Putamen (tissue), 1 donor: ENCODE measurements at places on chromosomes 12 and 14.

DNA sequence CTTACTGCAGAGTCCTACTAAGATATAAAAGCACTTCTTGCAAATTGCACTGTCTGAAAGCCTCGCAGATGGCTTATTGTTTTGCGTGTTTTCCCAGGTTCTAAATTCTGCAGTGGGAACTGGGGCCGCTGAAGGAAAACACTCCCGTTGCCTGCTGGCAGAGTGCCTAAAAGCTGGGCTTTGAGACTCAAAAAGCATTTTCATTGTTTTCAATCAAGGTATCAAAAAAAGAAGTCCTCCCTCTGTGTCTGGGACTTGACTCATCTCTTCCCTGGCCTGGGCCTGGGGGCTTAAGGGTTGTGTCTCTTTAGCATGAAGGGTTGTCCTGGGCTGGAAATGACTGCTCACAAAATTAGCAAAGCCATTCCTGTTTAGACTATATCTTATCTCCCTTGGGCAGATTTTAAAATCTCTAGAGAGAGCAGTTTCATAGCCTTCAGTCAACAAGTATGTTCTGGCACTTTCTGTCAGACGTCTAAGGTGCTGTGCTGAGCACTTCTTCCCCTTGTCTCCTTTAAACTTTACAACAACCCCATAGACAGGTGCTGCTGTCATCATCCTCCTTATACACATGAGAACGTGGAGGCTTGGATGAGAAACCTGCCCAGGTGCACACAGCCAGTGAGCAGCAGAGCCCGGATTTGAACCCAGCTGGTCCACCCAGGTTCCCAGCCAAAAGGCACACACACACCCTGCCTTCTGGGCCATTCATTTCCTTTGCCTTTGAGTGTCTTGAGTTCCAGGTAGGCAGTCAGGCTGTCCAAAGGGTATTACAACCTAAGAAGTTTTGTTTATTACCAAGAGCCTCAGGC is 31.1 kb downstream of the ELK3 start:
- no peak for DNase-seq

- DNase-seq: no peak
Measured at GRCh38 chr12:108319277-108320234, 19.6 kb downstream of the CMKLR1 start.

DNA sequence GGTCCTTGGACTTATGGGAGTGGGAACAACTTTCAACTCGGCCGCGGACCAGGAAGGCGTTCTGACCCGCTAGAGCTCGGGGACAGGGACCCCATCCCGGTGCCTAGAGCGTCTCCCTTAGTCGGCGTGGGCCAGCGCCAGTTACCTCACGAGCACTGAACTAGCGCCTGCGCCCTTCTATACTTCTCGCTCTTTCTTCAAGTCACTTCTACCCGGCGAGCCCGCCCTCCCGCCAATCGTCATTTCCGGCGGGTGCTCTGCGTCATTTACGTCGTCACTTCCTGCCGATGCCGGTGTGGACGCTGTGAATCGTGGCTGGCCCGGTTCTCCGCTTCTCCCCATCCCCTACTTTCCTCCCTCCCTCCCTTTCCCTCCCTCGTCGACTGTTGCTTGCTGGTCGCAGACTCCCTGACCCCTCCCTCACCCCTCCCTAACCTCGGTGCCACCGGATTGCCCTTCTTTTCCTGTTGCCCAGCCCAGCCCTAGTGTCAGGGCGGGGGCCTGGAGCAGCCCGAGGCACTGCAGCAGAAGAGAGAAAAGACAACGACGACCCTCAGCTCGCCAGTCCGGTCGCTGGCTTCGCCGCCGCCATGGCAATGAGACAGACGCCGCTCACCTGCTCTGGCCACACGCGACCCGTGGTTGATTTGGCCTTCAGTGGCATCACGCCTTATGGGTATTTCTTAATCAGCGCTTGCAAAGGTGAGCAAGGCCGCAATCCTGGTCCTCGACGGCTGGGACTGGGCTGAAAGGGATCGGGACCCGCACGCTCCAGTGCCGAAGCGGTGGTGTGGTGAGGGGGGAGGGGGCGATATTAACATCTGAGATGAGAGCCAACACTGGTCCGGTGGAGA is at the start of gene STRAP:
Gene STRAP (plus strand): TSS at position 270 of the 854 bp plus-strand sequence. CDS start 321 bp downstream, at position 591.
- DNase-seq: peak; percentile 96

GRCh38 chr14:23620177-23620702 is 15.9 kb upstream of the DHRS2 start:
- DNase-seq: no peak

- no peak for DNase-seq
Measured at GRCh38 chr12:11756523-11756922, 107.0 kb downstream of the ETV6 start.

GRCh38 chr14:73764406-73765280 is 50.5 kb upstream of the PNMA1 start:
- DNase-seq: no peak

- no peak for DNase-seq
Measured at GRCh38 chr14:64387232-64387781, 846 bp upstream of the MTHFD1 start.

DNA sequence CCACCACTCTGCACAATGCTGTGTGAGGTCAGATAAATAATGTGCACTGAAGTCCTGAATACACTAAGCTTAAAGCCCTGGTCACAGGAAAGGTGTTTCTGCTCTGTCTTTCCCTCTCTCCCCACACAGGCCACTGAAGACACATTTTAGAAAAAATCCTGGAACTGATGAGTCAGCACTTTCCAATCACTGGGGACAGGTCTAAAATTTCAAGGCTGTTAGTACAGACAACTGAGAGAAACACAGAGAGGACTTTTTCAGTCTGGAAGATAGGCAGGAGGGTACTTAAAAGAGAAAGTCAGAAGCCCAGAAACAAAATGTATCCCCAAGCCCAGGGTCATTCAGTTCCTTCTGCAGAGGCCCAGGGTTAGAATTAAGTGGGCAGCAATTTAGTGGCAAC is 333.9 kb upstream of the CCDC196 start:
- DNase-seq: no peak

- DNase-seq: no peak
Measured at GRCh38 chr12:91249054-91249453, 66.4 kb upstream of the DCN start.

- DNase-seq: no peak
Measured at GRCh38 chr12:88753066-88753465, 172.8 kb upstream of the KITLG start.

GRCh38 chr12:83092129-83092528 is 405.4 kb downstream of the TMTC2 start:
- DNase-seq: peak; percentile 22

GRCh38 chr14:40760704-40761103 is 846.0 kb upstream of the LRFN5 start:
- no peak for DNase-seq

- DNase-seq: no peak
Measured at GRCh38 chr12:119728444-119728745, 60.5 kb downstream of the PRKAB1 start.

DNA sequence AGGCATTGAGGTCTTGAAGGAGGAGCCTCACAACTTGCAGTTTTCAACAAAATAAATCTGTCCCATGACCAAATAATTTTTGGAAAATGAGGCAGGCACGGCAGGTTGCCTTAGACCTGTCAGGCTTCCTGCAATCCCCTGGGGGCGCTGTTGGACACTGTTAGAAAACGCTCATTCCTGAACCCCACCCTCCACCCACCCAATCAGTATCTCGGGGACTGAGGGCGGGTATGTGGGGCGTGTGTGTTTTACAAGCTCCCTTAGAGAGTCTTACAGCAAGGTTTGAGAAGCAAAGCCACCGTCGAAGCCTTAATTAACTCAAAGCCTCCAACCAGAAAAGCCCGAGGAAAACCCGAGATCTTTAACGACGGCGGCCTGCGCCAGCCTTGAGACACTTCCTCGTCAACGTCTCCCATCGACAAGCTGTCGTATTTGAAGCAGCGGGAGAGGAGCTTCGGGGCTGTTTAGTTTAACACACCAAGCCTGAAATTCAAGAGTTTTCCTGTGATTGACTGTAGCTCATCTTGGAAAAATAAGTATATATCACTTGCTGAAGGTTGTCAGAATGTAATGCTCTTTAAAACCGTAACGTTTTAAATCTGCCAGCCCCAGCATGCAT is 123.0 kb downstream of the GLT1D1 start:
- peak; percentile 83 for DNase-seq

DNA sequence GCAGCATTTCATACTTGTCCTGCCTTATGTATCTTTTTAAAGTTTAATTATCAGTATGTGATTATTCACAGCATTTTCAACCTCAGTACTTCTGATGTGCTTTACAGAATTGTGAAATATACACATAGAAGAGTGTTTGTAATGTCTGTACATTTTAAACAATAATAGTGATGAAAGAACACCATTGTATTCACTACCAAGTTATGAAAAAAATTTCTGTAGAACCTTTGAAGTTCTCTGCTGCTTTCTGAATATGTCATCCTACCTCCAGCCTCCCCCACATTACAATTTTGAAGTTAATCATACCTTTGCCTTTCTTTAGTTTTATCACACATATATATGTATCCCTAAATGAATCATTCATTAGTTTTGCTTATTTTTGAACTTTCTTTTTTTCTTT is 24.8 kb downstream of the FRMD6 start:
- no peak for DNase-seq
